ENCODE measurements at places on chromosomes 6 and 20.

DNA sequence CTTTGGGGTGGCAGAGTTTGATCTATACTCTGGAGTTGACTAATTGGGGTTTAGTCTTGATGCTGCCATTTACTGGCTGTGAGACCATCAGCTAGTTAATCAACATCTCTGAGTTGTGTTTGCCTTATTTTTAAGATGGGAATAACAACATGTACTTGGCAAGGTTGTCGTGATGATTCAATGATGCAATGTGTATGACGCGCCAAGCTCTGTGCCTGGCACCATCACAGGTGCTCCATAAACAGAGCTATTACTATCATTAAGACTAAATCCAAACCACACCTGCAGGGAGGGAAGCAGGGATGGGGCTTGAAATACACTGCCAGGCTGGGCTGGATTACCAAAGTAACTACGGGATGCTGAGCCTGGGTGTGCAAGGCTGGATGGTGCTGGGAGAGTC lies 60.1 kb upstream of the E2F3 start:
- no peak for DNase-seq

DNA sequence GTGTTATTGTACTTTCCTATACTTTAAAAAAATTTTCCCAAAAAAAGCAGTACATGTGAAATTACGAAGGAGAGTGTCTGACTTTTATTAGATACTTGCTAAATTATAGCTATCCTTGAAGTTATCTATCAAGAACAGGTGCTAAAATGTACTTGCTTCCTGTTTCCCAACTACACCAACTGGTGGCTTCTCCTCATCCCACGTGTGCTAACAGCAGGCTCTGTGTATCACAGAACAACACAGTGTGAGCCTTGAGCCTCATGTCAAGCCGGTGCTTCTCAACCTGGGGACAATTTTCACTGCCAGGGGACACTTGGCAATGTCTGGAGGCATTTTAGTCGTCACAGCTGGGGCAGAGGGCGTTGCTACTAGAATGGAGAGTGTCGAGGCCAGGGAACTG lies 36.2 kb upstream of the CDYL start:
- no peak for DNase-seq

- DNase-seq, result no peak
These were observed 508.4 kb upstream of the EPHA7 start for GRCh38 chr6:93927731-93928130.

DNA sequence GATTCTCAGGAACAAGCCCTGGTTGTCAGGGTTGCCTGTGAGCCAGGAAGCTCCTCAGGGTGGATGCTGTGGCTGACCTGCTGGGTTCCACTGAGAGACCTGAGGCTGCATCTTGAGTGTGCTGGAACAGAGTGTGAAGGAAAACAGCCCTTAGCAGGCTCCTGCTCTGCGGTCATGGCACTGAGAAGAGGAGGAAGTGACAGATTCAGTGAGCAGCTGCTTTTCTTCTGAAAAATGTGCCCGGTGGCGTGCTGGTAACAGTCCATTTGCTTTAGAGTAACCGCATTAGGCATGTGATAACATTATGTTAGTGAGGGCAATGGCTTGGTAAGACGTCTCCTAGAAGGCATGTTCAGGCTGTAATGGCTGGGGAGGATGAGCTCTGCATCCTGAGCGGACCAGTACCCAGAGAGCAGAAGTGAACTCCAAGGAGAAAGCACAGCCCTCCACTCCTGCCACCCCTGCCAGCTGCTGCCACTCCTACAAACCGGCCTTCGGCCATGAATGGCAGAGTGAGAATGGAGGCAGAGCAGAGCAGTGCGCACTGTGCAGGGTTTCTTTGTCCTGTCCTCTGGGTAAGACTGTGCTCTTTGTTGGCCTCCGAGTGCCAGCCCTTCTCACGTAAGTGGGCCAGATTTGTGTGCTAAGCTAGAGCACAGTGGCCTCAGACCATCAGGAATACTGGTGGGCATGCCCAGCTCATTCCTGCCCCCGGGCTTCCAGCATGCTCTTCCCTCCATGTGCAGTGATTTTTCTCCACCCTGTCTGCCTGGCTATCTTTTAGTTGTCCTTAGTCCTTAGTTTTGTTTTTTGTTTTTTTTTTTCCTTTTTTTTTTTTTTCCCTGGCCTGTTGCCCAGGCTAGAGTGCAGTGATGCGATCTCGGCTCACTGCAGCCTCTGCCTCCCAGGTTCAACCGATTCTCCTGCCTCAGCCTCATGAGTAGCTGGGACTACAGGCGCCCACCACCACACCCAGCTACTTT lies 98.1 kb upstream of the VSTM2L start:
- DNase-seq, result no peak

DNA sequence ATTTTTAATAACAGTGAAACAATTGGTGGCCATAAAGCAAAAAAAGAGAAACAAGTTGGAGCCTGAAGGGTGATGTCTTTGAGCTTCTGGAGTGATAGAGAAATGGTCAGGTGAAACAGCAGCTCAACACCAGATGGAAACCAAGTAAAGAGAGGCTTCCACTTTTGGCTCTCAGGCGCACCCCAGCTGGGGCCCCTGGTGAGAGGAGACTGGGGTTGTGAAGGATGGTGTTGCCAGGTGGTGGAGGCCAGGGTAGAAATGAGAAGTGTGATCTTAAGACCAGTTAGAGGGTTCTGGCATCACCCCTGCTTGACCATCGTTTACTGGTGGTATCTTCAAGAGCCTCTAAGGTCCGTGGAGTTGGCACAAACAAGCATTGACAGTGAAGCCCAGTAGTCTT lies 126.0 kb upstream of the AKIRIN2 start:
- no peak for DNase-seq

DNA sequence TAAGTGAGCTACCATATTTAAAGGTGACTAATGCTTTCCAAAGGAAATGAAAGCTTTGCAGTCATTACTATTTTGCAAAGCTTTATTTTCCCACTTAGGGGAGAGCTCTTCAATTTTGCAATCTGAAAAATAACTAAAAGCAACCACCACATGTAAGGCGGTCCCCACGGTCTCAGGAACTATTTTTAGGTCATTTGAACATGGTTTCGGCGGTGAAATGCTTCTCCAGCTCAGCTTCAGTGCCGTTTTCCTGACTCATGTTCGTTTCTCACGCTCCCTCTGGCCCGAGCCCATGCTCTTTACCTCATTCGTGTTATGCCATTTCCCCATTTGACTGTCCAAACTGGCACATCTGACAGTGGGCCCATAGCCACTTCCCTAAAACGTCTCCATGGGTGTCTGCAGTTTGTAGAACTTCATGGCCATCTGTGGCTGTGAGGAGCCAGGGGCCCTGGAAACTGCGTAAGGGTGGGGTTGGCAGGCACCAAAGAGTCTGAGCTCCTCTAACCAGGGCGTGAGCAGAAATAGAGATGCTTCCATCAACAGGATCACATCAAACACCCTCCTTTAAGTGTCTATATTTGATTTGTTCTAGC lies 46.5 kb downstream of the ADTRP start:
- peak; percentile 2 for DNase-seq

- DNase-seq, result peak; percentile 49
These were observed 41.3 kb downstream of the TXLNB start for GRCh38 chr6:139250296-139251044.

DNA sequence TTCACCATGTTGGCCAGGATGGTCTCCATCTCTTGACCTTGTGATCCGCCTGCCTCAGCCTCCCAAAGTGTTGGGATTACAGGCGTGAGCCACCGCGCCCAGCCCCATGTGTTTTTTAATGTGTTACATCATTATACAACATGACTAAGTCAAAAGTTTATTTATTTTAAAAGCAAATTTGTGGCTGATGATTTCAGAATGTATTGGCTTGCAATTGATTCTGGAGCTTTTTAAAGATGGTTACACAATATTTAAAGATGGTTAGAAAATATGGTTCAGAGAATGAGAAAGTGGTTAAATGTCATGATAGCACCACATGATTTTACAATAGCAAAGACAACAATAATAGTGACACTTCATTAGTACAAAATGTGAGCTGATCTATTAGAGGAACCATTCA lies 80.5 kb downstream of the SASH1 start:
- DNase-seq, result no peak

GRCh38 chr6:132479131-132479530 lies 33.8 kb downstream of the STX7 start:
- DNase-seq, result no peak

DNA sequence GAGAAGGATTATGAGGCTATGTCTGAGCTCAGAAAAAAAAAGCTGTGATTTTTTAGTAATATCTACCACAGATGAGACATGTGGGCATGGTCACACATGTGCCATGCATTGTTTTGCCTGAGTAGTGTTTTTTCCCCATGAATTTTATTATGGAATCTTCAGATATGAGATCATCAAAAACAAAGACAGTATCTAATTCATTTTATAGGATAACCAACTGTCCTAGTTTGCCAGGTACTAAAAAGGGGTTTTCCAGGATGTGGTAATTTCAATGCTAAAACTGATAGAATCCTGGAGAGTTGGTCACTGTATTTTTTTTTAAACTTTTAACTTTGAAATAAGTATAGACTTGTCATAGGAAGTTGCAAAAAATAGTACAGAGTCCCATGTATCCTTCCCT lies 127.4 kb upstream of the MAP3K7 start:
- DNase-seq, result no peak

All from fibroblast of lung (primary cell).